ENCODE measurements at places on chromosomes 2 and 18.

GRCh38 chr2:83633423-83633822, 825.7 kb downstream of the SUCLG1 start:
- no peak for DNase-seq

GRCh38 chr2:187924293-187924692, 367.4 kb upstream of the GULP1 start:
- no peak for DNase-seq

DNA sequence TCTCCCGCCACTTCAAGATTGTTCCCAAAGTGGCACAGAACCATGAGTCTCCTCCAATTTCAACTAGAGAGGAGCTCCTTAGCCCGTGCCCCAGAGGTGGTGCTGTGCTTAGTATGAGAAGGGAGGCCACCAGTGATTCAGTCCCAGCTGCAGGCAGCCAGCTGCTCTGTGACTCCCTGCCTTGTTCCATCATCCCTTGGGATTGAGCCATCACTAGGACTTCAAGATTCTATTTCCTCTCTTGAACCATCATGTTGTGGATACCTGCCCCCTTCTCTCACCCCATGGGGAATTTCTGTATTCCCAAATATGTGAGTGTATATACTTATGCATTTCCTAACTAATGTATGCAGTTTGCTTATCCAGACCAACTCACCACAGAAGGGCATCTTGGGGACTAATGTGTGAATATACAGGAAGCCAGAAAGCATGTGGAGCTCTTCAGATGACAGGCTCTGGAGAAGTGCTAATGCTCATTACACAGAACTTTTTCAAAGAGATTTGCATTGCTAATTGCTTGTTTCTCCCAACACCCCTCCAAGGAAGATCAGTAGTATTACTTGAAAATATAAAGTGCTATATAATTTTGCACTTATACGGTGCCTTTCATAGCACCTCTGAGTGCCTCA, 111.0 kb upstream of the MAP3K20 start:
- DNase-seq = no peak

- DNase-seq = no peak
These were observed 43.9 kb upstream of the NEMP2 start for GRCh38 chr2:190578158-190579057.

DNA sequence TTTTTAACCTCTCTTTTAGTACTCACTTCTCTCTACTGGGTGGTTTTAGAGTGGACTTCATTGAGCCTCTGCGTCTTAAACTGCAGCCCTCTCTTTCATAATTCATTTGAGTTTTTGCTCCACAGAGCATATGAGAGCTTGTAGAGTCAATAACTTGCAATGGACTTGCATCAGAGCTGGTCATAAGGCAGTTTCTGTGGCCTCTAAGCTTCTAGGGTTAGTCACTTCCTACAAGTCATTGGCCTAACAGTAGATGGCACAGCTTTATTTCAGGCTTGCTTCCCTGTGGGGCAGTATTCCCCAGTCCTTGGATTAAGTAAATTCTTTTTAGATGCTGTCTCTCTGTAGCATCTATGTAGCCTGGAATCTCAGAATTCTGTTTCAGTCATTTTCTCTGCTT, 1435.7 kb downstream of the LRP1B start:
- DNase-seq = no peak

DNA sequence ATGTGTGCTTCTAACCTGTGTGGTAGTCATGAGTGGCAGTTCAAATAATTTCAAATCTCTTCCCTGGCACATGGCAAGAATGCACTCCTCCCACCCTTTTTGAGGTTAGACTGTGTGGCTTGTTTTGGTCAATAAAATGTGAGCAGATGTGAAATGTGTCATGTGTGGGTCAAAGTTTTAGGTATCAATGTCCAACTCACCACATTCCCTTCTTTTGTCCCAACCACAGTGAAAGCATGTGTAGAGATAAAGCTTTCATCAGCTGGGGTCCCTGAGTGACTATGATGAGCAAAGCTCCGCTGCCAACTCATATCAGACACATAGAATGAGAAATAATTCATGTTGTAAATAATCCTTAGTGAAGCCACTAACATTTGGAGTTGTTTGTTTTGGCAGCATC, 118.2 kb downstream of the PAX3 start:
- no peak for DNase-seq

- no peak for DNase-seq
These were observed 176.1 kb downstream of the CAPN13 start for GRCh38 chr2:30631051-30631671.

DNA sequence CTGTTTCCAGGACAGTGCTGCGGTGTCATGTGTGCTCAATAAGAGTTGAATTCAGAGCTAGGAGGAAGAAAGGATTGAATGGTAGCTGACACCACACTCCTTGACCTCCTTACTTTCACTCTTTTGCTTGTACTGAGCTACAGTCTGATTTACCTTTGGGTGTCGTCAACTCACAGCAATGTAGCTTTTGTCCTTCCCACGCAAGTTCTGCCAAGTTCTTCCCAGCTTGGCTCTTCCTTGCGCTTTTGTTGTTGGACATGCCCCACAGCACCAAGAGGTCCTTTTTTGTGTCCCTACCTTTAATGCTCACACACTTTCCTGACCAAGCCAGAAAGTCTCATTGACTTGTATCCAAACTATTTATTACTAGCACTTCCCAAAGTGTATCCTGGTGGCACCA, 38.3 kb upstream of the ITGB6 start:
- no peak for DNase-seq

DNA sequence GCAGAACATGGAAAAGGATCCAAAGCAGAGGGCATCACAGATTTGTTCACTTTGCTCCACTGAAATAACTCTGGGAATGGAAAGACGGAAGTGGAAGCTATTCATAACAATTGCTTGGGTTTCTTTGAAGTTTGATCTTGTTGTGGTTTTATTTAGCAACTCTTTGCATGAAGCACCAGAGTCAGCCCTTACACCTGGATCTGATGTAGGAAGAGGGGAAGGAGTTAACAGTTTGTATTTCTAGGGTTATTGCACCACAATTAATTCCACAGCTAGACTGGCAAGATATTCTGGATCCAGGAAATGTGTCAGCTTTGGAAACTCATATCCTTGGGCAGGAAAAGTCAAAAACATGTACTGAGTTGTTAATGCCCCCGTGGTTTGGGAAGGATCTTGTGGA, 1143.4 kb downstream of the CNTNAP5 start:
- no peak for DNase-seq

- DNase-seq = no peak
These were observed at the start of gene IL1RL1 for GRCh38 chr2:102310964-102311640. TSS of gene IL1RL1 (plus strand) at chr2:102311563. CDS start at chr2:102338265, 26,702 bp downstream.

DNA sequence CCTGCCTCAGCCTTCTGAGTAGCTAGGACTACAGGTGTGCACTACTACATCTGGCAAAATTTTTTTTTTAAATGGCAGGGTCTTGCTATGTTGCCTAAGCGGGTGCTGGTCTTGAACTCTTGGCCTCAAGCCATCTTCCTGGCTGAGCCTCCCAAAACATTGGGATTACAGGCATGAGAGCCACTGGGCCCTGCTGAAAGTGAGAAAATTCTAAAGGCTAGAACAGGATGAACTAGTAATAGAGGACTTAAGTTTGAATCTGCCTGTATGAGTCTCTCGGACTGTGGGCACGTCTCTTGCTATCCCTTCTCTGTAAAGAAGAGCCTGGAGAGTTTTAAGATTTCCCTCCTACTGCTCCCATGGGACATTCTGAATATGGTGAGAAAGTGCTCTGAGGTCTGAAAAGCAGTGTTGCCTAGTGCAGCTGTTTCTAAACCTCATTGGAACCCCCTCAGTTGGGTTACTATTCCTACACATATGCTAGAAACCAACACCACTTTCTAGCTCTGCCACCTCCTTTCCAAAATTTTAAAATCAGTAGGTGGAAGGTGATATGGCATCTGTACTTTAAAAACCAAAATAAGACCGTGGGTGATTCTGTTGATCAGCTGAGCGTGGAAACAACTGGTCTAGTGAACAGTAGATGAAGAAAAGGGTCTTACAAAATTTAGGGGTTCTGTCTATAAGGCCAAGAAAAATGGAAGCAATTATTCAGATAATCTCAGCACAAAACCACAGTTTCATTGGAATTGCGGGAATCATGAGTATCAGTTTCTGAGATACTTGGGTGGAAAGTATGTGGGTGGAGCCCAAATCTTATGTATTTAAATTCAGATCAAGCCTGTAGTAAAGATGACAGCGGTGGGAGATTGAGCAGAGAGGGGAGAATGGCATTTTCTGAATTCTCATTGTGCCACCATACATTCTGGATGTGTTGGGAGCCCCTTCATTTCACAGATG, 259.8 kb upstream of the CXCR4 start:
- DNase-seq = no peak

DNA sequence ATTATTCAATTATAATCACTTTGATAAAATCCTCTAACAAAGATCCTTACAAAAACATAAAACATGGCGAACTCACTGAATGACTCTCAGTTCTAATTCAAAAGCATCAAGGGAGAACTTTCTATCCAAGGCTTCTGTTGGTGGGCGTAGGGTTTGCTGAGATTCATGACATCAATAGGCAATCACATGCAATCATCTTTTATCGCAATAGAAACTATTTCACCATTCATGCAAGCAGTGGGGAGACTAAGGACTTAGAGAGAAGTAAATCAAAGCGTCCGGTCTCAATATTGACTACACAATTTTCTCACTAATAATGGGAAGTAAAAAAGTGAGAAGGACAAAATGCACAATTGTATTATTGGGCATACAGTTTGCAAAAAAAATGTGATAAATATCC, 168.7 kb downstream of the SCG2 start:
- no peak for DNase-seq

DNA sequence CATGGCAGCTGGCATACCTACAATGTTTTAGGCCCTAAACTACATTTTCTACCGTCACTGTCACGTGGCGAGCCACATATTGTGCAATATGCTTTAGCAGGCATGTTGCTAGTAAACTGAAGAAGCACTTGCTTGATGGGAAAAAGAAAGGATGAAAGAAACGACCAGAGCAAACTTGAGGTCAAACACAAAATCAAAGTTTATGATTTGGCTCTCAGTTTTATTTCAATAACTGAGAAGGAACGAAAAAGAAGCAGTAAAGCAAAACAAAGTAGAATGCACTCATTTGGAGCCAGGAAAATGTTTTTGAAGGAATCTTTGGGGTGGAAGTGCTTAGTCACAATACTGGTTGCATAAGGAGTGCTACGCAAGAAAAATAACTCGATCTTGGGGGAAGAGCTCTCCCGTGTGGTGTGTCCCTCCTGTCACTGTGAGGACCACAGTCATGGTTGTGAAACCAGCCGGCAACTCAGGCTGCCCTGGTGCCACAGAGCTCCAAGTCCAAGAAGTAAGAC, 349.8 kb downstream of the RBM43 start:
- DNase-seq = no peak

DNA sequence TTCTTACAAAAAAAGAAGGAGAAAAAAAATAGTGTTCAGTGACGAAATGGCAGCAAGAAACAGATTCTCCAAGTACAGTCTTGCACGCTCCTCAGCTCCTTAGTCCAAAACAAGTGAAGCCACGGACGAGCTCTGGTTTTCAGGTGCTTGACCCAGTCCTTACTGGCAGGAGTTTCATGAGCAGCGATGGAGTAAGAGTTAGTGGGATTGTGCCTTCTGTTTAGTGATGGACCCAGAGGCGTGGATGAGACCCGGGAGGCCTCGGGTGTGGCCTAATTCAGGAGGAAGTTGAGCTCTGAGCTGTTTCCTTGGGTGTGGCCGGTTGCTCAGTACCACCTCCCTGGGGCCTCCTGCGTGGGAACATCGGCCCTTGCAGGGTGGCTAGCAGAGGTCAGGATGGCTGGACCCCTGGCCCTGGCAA, 52.0 kb downstream of the KIF5C start:
- DNase-seq = peak; percentile 63

- no peak for DNase-seq
These were observed 281.7 kb downstream of the HRH4 start for GRCh38 chr18:24741965-24742724.

DNA sequence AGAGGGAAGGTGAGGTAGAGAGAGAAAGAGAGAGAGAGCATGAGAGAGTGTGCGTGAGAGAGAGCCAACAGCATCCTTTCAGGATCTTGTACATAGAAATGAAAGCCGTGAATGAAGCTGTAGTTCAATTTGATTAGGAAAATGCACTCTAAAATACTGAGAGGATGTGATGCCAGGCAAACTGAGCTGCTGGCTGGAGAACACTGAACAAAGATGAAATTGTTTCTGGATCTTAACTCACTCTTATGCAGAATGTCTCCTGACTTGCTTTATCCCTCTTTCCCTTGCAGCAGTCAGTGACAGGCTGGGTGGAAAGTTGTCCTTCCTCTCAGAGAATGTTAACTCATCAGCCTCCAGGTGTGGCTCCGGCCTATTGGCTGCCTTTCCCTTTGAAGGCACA, 10.7 kb downstream of the LYPD1 start:
- DNase-seq = no peak

- DNase-seq = no peak
These were observed 2896.7 kb upstream of the TEKT4 start for GRCh38 chr2:91974401-91975129.

DNA sequence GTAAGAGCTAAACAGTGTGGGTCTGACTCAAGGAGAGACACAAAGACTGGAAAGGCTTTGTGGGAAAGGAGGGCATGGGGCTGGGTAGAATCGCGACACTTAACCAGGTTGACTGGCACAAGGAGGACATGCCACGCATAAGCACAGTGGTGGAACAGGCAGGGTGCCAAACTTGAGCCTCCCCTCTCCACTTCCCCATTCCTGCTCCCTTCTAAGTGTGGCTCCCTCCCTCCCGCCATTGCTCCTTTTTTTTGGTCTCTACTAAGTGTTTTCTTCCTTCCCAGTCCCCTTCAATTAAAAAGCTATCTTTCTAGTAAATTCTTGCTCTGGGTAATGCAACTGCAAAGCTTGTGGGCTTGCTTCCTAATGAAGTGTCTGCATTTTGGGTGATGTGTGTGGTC, 40.3 kb upstream of the ZFP36L2 start:
- DNase-seq = no peak

DNA sequence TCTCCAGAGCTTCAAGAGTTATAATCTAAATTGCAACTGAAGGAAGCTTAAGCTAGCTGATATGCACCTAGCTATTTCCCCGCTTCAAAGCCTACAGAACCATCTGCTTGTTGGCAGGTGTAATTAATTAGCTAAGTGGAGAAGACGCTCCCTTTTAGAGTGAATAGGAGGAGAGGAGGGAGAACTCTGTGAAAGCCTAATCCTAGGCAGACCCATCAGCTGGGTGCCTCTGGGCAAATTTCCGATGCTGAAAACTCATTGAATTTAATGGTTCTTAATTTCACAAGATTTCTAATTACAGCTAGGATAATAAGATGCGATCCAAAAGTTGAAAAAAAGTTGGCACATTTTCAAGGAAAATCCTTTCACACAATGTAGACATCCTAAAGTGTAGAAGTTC, 735.9 kb downstream of the ERBB4 start:
- no peak for DNase-seq

- no peak for DNase-seq
These were observed 1.7 kb upstream of the KCNG2 start for GRCh38 chr18:79796016-79796415.

- no peak for DNase-seq
These were observed 54.5 kb downstream of the ROCK1 start for GRCh38 chr18:21057112-21057511.

Measured in activated CD4-positive, alpha-beta T cell treated with anti-CD3 and anti-CD28 coated beads for 36 hours (primary cell).